Central memory CD4-positive, alpha-beta T cell (primary cell): ENCODE measurements at places on chromosomes 13 and 19.
A peak's percentile ranks its signal among the peaks of the same experiment; 100 is the strongest.

DNA sequence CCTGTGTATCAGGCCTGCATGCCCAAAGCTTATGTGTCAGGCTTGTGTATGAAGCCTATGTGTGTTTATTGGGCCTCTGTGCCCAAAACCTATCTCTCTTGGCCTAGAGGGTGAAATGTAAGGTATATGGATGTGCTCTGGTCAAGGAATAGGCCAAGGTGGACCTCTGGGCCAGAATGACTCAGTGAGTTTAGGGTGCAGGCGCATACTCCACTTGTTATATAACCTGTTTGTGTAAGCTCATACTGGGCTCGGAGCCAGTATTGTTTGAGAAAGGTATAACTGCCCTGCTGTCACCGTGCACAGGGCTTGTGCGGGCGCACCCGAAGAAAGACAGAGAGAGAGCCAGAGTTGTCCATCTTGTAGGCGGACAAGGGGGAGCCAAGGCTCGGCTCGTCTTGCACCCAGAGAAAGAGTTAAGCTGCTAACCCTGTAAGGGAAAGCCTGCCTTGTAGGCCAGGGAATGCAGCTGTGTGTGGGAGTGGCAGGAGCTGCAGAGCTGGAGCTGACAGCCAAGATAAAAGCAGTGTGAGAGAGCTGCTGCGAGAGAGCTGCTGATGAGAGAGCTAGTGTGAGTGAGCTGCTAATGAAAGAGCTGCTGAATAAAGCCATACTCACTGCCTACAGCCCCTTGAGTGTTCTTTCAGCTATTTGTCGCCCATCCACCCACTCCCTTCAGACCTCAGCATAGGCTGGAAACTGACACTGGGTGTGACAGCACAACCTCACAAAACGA lies 43.4 kb upstream of the N4BP2L1 start:
- no peak for DNase-seq

DNA sequence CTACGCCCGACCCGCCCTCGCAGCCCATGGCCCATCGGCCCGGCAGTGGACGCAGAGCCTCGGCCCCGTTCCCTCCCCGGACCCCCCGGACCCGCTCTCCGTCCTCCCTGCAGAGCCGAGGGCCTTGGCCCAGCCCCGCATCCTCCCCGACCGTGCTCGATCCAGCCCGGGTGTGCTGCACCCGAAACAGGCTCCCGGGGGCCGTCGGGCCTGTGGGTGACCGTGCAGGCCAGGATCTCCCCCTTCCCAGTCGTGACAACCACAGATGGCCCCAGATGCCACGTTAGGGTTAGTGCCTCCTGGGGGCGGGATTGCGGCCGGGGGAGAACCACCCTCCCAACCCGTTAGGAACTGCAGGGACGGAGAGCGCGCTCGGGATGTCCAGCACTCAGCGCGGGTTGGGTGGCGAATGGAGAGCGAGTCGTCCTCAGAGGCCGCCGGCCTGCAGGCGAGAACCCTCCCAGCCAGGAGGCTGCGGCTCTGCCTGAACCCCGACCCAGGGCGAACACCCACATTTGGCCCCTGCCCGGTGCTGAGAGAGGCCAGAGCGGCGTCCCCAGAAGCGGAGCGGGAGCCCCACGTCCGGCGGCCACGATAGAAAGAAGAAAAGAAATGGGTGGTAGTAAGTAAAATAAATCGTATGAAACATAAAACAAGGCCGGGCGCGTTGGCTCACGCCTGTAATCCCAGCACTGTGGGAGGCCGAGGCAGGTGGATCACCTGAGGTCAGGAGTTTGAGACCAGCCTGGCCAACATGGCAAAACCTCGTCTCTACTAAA lies 6.7 kb upstream of the MADCAM1 start:
- DNase-seq, result no peak

DNA sequence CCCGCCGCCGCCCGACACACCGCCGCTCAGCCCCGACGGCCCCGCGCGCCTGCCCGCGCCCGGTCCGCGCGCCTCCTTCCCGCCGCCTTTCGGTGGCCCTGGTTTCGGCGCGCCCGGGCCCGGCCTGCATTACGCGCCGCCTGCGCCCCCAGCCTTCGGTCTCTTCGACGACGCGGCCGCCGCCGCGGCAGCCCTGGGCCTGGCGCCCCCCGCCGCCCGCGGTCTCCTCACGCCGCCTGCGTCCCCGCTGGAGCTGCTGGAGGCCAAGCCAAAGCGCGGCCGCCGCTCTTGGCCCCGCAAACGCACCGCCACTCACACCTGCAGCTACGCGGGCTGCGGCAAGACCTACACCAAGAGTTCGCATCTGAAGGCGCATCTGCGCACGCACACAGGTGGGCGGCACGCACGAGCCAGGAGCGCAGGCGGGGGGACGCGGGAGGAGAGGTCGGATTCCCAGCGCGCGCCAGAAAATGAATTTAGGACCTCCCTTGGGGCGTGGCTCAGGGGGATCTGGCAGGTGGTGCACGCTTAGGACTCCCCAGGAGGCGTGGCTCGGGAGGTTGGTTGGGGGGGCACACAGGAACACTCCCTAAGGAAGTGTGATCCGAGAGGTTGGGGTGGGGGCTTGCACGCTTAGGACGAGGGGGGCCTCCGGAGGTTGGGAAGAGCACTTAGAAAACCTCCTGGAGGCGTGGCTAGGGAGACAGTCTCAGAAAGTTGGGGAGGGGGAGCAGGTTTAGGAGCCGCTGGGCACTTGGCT lies 1.2 kb downstream of the KLF2 start:
- peak; percentile 64 for DNase-seq

DNA sequence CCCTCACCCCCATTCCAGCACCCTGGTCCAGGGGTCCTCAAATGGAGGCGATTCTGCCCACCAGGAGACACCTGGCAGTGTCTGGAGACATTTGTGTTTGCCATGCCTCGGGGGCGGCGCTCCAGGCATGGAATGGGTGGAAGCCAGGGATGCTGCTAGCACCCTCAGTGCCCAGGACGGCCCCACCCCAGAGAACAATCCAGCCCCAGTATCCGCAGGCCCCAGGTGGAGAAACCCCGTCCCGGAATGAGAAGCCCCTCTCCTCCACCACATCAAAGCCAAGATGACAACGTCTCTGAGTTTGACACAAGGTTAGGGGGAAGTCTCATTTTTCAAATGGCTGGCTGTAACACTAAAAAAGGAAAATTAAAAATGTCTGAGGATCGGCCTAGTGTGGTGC lies 68.5 kb downstream of the INSR start:
- DNase-seq, result no peak

GRCh38 chr13:99214232-99214631 lies 13.6 kb downstream of the UBAC2 start:
- no peak for DNase-seq

GRCh38 chr13:29438769-29439168 lies 156.7 kb downstream of the SLC7A1 start:
- DNase-seq, result no peak

GRCh38 chr19:47499371-47499770 lies 15.4 kb upstream of the KPTN start:
- DNase-seq, result no peak

DNA sequence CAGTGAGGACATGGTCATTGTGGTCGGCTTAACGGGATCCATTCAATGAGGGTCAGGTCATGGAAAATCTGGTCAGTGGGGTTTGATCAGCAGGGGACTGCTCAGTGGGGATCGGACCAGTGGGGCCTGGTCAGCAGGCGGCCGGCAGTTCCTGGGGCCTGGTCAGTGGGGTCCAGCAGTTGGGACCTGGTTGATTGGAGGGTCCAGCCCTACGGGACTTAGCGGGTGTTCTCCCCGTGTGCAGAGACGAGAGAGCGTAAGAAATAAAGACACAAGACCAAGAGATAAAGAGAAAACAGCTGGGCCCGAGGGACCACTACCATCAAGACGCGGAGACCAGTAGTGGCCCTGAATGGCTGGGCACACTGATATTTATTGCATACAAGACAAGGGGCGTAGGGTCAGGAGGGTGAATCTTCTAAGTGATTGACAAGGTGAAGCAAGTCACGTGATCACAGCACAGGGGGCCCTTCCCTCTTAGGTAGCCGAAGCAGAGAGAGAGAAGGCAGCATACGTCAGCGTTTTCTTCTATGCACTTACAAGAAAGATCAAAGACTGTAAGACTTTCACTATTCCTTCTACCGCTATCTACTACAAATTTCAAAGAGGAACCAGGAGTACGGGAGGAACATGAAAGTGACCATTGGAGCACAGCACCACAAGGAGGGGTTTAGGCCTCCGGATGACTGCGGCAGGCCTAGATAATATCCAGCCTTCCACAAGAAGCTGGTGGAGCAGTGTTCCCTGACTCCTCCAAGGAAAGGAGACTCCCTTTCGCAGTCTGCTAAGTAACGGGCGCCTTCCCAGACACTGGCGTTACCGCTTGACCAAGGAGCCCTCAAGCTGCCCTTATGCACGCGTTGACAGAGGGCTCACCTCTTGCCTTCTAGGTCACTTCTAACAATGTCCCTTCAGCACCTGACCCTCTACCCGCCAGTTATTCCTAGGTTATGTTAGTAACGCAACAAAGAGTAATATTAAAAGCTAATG lies 62.1 kb upstream of the TPM4 start:
- DNase-seq, result no peak

DNA sequence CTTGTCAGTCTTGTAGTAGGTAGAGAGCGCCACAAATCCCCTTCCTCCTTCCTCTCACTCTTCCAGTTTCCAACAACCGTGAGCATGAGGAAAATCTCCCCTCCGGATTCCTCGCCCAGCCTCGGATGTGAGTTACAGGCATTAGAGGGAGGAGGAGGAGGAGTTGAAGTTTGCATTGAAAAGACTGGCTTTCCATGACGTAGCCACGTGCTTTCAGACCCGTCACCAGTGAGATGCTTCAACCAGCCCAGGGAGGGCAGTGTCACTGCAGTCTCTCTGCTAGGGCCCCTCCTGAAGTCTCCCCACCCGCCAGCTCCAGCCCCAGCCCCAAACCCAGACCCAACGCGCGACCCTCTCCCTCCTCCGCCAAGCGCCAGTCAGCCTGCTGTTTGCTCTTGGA lies 442 bp upstream of the FGF14 start:
- no peak for DNase-seq

- DNase-seq, result peak; percentile 45
Observed at GRCh38 chr19:16771618-16772017, 52.0 kb downstream of the NWD1 start.

- no peak for DNase-seq
Observed at GRCh38 chr13:80276371-80277289, 64.3 kb downstream of the SPRY2 start.

DNA sequence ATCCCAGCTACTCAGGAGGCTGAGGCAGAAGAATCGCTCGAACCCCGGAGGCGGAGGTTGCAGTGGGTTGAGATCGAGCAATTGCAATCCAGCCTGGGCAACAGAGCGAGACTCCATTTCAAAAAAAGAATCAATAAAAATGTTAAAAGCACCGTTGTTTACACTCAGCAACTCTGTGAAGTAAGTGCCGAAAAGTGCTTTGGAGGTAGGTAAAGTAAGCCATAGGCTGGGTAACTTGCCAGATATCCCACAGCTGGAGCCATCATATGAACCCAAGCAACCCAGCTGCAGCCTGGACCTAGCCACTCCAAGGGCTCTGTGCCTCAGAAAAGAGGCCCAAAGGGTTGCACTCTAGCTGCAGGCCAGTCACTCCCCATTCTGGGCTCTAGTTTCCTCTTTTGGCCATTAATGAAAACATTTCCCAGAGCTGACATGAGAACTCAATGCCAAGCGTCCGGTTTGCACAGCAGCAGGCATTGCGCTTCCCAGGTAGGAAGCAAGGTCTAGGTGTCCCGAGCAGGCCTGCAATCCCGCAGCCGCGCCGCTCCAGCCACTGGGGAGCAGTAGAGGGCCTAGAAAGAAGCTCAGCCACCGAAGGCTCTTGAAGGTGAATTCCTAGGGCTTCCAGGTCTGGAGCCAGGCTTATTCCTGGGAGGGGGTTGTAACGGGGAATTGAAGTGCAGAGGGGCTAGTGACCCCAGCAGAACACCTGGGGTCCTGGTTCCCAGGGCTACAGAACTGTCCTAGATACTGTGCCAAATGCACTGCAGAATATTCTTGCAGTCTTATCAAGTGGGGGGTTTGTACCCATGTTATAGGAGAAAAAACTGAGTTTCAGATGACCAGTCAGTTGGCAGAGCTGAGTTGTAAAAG lies 4.1 kb upstream of the CD79A start:
- DNase-seq, result peak; percentile 62

DNA sequence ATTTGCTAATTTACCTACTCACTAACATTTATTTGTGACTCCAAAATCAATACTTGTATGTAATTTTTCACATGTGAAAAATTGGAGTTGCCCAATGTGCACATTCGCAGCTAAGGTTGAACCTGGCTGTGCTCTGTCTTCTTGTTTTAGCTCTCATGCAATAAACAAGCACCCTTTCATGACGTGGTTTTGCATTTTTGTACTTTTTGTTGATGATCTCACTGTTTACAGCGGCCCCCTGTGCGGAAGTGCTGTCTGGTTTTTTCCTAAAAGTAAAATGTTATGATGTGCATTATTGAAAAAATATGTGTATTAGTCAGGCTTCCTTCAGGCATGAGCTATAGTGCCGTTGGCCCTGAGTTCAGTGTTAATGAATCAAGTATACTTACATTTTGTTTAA lies 18.1 kb downstream of the DGKH start:
- no peak for DNase-seq

DNA sequence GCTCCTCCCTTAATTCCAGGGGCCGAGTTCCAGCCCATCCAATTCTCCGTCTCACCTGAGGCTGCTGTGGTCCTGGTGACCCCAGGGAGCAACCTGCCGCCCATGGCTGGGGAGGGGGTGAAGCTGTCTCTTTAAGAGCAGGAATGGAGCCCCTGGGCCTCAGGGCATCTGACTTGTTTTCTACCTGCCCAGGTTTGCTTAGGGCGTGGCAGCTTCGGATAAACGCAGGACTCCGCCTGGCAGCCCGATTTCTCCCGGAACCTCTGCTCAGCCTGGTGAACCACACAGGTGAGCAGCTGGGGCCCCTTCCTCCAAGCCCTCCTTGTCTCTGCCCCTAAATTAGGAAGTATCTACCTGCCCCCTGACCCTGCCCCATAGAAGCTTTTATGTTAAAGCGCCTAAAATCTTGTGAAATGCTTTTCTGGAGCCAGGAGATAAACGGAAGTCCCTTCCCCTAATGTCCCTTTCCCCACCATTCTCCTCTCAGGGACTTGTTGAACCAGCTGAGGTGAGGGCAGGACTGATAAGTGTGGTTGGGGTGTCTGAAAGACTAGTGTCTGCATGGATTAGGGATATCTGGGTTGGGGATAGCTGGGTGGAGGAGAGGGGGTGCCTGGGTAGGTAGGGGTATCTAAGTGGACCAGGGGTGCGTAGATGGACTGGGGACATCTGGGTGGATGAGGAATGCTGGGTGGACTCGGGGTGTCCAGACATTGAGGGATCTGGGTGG lies 614 bp downstream of the FXYD3 start:
- DNase-seq, result no peak

DNA sequence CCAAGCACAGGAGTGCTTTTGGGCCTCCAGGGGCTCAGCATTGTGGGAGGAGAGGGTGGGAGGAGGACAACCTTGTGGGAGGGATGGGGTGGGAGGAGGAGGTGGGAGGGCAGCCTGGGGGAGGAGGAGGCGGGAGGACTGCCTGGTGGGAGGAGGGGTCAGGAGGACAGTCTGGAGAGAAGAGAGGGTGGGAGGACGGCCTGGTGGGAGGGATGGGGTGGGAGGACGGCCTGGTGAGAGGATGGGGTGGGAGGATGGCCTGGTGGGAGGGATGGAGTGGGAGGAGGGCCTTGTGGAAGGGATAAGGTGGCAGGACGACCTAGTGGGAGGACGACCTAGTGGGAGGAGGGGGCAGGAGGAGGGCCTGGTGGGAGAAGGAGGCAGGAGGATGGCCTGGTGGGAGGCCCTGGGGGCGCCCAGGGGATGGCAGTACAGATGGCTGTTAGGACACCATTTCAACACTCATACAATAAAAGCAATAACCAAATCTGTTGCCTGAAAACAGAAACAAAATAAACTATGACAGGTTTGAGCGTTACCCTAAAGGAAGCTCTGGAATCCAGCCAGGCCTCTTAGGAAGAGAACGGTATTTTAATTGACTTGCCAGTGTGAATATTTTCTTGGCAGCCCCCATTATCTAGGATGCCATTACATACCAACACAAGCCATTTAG lies 63.7 kb downstream of the CRYL1 start:
- no peak for DNase-seq
